M059J (cell line): ENCODE measurements at places on chromosomes 12 and 14.

DNA sequence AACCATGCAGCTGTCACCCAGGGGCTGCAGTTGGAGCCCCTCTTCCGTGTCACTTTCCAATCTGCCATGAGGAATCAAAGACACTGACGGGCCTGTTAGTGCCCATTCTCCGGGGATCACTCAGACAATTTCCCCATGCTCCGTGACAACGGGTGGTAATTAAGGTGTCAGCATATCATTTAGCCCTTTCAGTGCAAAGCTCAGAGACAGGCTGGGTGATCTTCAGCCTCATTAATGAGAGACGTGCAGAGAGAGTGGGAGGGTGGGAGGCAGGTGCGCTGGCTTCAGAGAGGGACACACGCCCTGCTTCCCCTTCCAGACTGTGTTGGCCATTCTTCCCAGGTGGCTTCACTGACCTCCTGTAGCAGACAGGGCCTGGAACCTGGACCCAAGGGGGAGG is 58.7 kb downstream of the MVK start:
- no peak for DNase-seq

GRCh38 chr12:49197256-49197655 is 8.4 kb upstream of the TUBA1A start:
- DNase-seq, result no peak

DNA sequence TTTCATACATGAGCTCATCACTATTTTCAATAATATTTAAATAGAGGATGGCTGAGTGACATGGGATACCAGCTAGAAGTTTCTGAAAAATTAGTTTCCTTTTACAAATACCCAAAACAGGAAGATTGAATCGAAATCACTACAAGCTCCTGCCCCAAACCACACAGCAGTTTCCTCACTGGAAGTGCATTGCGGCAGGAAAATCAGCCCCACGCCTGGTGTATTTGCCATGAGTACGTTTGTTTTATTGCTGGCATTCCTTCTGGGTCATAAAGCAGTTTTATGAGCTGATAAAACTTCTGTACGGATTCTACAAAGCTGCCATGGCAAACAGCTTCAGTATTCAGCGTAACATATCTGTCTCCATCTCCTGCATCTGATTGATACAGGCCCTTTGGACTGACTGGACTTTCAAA is 23.7 kb downstream of the CDC42BPB start:
- DNase-seq, result peak; percentile 42

DNA sequence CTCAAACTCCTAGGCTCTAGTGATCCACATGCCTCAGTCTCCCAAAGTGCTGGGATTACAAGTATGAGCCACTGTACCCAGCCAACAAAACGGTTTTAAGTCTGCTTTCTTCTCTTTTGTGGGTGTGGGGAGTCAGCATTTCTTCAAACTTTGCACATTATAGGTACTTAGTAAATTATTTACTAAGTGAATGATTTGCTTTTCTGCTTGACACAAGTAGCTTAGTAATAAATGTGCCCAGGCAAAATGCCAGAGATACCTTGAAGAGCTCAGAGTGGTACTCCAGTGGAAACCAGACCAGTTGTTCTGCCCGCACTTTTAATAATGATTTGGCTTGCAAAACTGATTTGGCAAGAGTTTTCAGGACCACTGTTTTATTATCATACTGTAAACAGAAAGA is 15.0 kb downstream of the DEPDC4 start:
- no peak for DNase-seq

DNA sequence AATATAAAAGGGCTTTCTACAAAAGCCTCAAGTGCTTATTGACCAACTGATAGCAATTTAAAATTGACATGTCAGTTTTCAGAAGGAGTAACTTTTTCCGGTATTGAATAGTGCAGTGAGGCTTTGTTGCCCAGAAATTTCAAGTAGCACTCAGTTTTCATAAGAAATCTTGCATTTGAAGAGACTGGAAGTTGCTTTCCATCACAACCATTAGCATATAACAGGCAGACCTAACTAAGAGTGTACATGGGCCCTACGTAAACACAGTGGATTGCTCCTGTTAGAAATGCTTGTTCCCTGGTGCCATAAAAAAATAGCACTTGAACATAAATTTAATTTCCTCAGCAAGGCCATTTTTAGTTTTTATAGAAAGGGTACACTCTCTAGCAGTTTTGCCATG is 117.9 kb downstream of the TMTC2 start:
- no peak for DNase-seq

DNA sequence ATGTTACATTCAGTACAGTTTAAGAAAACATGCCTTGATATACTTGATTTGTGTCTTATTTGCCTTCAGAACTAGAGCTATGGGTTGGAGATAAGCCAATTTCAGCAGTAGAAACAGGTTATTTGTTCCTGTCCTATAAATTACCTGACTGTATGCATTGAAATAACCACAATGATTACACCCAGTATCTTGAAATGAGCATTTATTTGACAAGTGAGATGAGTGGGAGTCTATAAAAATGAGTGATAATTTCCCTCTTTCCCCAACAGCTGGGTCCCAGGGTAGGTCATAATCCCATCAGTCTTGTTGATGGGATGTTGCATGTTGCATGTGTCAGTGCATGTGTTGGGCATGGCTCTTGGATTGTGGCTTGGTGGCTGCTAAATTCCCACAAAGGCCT is 3.7 kb downstream of the TAS2R42 start:
- no peak for DNase-seq

DNA sequence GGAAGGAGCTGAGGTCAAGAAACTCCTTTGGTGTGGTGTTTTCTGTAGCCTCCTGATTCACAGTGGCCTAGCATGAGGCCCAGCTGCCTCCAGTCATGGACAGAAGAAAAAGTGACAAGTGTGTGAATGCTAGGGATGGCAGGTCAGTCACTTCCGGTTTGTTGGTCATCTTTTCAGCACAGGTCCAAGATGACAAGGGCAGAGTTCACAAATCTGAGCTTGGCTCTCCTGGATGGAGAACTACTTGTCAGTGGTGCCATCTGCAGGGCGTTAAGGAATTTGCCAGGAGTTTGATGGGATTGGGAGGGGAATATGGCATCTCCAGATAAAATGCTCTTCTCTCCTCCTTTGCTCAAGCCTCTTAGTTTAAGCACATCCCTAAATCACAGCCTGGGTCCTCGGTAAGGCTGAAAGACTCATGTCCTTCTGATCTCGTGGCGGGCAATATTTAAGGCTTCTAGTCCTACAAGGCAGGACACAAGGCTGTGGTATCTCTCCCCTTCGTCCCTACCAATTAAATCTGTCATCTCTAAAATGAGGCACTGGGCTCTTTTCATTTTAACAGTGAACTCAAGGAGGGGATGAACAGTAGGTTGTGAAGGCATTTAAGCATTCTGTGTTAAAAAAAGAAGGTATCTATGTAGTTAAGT is 10.0 kb downstream of the TUBA1B start:
- peak; percentile 77 for DNase-seq

GRCh38 chr12:12159988-12160387 is 89.2 kb downstream of the BCL2L14 start:
- DNase-seq, result peak; percentile 34

- DNase-seq, result no peak
Measured at GRCh38 chr14:53215101-53215500, 62.0 kb upstream of the DDHD1 start.

DNA sequence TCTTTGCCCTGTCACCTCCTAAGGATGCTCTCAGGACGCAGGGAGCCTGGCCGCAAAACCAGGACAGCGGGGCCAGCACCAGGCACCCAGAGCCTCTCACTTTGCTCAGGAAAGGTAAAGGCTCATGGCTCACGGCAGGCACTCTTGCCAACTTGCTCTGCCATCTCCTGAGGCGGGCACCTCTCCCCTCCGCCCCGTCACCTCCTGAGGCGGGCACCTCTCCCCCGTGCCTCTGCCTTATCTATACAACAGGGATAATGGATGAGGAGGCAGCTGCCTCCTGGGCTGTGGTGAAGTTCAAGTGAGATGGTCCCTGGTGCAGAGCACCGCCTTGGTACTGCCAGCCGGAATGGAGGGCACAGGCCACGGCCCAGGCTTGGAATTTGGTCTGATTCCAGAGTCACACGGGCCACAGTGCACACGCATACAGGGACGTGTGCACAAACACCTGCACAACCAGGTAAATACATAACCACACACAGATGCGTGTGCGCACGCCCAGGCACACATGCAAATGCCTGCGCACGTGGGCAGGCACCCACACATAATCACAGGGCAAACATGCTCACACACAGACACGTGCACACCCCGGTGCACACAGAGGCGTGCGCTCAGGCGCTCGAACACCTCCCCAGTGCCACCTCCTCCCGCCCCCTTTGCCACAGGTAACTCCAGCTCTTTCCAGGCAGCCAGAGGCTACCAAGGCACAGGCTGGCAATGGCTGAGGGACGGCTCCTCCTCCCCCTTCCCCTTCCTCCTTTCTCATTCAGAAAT is 11.6 kb downstream of the DEGS2 start:
- no peak for DNase-seq

DNA sequence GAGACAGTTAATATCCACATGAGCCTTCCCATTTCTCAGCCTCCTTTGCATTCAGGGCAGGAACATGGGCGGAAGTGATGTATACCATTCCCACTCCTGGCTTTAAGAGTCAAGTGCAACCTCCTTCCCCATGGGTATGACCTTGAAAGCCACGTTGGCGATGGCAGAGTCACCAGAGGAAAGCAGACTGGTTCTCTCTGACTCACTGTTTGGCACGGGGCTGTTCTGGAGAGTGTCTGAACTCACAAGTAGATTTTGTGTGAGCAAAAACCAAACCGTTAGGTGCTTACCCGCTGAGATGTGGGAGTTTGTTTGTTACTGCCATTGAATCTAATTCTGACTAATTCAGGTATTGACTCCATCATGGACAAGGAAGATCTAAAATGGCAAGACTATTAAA is 36.7 kb upstream of the PZP start:
- DNase-seq, result peak; percentile 18

DNA sequence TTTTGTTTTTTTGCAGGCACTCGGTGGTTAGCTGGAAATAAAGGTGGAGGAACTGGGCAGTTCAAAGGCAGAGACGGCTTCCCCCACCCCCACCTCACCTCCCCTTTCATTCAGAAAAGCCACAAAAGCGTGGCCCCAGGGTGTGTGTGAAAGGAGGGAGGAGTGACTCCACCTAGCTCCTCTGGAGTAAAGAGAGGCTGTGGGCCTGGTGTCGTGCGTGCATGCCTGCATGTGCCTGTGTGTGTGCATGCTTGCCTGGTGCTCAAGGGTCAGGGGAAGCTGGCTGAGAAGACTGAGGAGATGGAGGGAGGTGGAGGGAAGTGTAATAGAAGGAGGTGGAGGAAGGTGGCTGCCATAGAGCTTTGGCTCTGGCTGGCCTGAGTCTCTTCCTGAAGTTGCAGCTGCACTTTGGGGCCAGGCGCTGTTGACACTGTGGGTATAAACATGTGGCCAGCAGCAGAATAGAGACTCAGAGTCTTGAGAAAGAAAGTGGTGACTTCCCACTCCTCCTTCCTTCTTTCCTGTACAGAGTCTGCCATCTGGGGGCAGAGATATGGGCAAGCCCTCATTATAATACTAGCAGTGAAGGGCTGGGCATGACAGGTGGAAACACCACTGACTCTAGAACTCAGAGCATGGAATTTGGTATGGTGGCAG is 36.9 kb upstream of the SINHCAF start:
- DNase-seq, result peak; percentile 77

DNA sequence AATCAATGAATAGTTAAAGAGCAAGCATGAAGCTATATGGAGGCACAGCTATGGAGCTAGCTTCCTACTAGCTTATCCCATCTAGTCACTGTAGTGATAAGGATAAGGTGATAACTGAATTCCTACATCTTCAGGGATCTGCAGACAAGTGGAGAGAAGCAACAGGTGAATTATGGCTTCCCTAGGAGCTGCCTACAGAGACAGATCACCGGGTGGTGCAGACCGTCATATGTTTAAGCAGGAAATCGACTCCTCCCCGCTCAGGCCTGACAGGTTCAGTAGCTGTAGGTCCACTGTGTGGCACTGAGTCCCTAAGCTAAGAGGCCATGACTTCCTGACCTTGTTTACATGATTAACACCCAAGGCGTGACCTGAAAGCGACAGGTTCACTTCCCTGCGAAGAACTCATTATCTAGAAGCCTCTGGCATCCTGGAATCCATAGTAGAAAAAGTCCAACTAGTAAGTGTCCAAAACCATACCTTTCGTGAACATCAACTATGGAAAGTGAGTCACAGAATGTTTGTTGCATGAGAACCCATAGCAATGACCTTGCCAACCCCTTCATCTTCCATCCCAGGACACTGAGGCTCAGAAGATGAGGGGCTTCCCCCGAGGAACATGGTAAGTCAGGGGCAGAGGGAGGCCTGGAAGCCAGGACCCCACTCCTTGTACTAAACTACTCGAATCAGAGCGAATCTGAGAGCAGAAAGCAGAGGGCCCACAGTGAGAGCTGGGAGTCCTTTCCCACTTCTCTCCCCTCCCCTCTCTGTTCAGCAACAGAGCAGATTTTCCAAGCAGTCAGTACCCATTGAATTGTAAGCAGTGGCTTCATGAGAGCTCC is 75.4 kb upstream of the CCND2 start:
- DNase-seq, result no peak

DNA sequence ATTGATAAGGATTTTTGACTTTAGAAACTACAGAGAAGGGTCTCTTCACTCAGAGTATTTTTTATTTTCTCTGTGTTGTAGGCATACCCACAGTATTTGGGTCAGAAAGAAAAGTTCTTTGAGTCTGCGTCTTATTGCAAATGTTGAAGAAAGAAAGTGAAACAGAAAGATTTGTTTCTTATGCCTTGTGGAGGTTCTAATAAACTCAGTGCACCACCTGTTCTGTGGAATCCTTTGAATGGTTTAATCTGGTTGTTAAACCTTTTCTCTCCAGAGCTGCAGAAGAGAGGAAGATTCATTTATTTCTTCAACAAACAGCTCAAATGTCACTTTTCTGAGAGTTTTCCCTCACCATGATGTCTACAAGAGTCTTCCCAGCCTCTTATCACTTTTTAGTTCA is 146.6 kb upstream of the PLEKHG7 start:
- DNase-seq, result no peak

DNA sequence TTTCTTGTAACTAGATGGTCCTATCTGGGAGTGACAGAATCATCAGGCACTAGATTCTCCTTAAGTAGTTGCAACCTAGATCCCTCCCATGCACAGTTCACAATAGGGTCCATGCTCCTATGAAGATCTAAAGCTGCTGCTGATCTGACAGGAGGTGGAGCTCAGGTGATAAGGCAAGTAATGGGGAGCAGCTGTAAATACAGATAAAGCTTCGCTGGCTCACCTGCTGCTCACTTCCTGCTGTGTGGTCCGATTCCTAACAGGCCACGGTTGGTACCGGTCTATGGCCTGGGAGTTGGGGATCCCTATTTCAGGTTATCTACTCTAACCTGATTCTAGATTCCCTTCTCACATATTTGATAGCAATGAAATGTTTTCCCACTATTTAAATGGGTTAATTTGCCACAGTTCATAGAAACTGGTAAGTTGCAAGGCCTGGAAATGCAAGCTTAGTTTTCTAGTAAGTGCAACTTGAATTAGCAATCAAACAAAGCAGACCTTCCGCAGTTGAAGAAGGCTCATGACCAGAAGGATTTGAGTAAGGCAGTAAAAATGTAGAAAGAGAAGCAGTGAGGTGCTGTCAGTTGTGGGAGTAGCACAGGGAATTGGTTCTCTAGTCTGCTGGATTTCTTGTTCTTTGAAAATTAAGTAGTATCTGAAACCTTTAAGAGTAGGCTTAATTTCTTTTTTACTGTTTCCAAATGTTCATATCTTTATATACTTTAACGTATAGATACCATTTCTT is 332.3 kb downstream of the EGLN3 start:
- DNase-seq, result no peak

- DNase-seq, result no peak
Measured at GRCh38 chr12:73262788-73263381, 990.7 kb downstream of the TRHDE start.
